NCI-H1436 treated with DMSO at 0.1 percent for 48 hours (cell line): ENCODE measurements at places on chromosomes 3 and 15.

GRCh38 chr3:129975705-129976048, 1.2 kb downstream of the TRH start:
- DNase-seq, result no peak

DNA sequence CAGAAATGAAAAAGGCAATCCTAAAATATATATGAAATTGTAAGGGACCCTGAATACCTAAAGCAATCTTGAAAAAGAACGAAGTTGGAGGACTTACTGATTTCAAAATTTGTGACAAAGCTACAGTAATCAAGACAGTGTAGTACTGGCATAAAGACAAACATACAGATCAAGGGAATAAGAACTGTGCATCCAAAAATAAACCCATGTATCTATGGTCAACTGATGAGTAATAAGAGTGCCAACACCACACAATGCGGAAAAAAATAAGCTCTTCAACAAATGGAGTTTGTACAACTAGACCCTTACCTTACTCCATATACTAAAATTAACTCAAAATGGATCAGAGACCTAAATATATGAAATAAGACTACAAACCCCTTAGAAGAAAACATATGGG, 29.6 kb downstream of the GSK3B start:
- no peak for DNase-seq

DNA sequence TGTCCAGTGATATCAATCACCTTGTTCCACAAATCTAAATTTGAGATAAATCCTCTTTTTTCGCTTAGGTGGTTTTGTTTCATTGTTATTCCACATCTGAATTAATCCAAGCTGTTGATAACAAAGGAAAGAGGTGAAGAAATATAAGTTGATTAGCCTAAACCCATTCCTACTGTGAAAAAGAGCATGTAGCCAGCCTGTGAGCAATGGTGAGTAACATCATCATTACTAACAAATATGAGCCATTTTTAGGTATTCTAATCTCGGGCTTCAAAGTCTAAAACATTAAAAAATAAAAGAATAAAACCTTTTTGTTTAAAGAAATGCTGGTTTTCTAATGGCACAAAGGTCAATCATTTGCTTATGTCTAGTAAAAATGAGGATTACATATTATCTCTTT, 52.1 kb upstream of the P3H2 start:
- DNase-seq, result no peak

DNA sequence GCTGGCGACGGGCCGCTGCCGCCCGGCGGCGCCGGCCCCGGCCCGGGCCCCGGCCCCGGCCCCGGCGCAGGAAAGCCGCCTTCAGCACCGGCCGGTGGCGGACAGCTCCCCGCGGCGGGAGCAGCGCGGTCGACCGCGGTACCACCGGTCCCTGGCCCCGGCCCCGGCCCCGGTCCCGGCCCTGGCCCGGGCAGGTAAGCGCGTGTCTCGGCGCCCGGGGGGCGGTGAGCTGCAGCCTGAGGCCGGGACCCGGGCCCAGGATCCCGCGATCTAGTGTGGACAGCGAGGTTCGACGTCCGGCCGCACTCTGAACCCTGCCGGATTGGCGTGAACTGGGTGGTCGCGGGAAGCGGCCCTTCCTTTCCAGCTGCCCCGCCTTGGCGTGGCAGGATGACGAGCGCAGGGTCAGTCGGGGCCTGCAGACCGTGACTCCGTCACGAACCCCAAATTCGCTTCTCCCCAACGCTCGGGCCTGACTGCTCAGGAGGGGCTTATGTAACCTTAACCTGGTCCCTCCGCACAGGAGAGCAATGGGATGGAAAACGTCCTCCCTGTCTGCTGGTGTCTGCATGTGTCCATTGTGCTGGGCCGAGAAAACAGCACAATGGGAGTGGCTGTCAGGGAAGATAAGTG, 472 bp downstream of the BSN start:
- no peak for DNase-seq

DNA sequence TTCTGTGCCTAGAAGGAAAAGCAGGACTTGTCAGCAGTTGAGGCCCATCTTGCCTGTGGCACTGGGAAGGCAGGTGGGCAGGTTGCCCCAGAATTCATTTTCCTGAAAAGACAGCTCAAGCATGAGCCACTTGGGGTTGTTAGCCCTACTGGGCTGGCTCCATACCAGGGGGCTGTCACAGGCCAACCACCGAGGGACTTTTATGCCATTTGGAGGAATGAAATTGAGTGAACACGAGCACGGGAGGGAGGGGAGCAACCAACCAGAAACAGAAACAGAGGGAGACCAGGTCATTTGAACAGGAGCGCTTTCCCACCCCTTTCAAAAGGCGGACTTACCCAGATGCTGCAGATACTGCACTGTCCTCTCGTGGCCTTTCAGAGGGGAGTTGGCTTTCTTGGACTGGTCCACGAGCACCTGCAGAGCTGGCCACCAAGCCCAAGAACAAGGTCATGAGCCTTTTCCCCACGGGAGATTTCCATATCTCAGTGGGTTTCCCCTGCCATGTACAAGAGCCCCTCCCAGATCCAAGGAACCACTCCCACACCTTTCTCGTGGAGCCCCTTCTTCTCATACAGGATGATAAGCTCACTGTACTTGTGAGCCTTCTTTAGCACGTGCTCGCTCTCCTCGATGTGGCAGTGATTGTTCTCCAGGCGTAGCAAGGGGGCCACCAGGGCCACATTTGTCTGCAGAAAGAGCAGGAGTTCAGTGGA, 9.9 kb upstream of the PLA2G4F start:
- no peak for DNase-seq

DNA sequence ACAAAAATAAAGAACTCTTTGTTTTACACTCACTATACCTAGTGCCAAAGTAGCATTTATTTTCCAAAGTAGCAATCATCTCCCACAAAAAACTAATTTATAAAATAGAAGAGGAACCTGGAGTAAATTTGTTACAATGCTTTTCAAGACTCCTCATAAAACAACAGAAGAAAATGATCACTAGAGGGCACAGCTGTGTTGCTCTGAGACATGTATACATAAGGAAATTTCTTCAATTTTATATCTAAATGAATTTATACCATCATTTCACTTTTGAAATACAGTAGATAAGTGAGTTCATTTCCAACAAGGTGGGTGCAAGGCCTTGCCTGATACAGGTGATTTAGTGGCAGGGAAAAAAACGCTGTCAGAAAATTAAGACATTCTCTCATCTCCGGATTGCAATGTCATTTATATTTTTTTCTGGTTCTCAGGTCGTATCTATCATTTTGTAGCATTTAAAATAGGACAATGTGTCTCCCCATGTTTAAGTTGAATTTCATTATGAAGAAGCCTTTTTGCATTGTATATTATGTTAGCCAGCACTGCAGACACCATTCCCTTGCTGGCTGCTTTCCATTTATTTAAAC, 25.3 kb upstream of the ARHGEF26 start:
- no peak for DNase-seq

DNA sequence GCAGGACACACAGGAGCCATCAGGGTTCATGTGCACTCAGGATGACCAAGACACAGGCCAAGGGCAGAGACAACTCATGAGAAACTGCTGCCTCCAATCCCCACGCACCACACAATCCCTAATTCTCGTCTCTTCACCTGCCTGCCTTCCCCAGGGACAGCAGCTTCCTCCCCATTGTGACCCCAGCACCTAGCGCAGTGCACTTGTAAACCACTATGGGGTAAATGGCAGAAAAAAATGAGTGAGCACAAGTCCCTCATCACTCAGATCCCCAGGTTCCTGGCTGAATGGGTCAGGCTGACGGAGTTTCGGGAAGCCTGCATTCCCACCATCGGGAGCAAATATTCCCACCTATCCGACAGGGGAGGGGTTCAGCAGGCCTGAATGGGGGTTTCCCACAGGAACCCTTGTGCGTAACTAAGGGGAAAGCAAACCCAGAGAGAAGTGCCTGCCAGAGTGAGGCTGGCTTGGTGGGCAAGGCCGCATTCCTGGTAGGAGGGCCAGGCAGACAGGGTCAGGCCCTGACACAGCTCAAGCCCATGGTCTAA, 18.8 kb downstream of the PLXNB1 start:
- DNase-seq, result no peak

DNA sequence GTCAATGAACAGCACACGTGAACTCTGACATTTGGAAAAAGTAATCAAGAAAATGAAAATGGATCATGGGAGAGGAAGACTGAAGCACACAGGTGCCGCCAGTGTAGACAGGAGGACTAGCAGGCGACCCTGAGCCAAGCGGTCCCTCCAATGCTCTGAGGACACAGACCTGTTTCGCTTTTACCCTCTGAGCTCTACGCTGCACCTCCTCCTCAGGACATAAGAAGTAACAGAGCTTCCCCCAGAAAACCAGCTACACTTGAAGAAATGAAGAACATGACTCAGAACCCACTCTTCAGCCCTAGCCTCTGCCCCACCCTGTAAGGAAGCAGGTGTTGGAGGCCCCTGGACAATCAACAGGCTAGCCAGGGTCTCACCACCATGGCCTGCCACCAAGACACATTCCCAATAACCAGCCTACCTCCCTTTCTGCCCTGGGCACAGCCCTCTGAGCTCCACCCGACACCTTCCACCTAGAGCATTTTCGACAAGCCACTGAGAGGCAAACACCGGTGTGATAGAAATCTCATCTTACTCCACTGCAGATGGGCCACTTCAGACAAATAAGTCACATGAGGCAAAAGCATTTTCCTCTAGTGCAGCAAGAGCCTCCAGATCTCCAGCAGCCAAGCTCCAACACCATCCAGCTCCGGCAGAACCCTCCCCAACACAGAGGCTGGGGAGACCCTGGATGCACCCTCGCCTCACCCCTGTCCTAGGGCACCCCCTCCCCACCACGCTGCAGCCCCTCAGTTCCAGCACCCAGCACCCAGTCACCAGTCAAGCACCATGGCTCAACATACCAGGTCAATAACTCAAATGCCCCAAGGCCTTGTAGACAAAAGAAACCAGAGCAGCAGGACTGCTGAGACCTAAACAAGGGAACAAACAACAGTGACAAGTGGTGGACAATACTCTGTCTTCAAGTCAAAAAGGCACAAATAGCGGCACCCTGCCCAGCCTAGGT, 11.4 kb downstream of the FAM174B start:
- DNase-seq, result no peak

- no peak for DNase-seq
These were observed 256.3 kb downstream of the MCTP2 start for GRCh38 chr15:94487635-94488034.

DNA sequence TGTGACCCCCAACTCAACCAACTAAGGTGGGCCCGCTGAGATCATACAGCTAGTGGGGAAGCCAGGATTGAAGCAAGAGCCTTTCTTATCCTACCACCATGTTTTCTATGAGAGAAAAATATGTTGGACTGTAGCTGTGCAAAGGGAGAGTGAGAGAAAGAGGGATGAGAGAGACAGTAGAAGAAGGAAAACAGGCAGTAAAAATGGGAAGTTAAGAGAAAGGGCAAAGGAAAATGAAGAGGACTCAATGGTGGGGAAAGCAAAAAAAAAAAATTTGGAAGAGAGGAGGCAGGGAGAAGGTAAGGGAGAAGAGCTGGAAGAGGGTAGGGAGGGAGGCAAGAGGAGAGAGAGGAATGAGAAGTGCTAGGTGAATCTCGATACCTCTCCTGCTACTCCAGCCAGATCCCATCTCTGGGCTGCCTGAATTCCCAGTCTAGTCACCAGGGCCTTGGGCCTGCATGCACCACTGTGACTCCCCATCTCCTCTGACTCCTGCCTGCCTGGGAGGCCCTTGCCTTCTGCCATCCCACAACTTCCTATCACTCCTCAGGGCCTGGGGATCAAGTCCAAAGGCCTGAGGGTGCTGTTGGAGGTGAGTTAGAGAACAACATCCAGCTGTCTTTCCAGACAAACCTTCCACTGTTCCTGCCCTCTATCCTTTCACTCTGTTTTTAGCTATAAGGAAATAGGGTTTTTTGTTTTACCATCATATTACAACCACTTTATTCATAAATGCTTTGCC, 15.7 kb downstream of the FAM81A start:
- DNase-seq, result no peak

GRCh38 chr15:72128359-72128758, 10.2 kb downstream of the SENP8 start:
- no peak for DNase-seq

DNA sequence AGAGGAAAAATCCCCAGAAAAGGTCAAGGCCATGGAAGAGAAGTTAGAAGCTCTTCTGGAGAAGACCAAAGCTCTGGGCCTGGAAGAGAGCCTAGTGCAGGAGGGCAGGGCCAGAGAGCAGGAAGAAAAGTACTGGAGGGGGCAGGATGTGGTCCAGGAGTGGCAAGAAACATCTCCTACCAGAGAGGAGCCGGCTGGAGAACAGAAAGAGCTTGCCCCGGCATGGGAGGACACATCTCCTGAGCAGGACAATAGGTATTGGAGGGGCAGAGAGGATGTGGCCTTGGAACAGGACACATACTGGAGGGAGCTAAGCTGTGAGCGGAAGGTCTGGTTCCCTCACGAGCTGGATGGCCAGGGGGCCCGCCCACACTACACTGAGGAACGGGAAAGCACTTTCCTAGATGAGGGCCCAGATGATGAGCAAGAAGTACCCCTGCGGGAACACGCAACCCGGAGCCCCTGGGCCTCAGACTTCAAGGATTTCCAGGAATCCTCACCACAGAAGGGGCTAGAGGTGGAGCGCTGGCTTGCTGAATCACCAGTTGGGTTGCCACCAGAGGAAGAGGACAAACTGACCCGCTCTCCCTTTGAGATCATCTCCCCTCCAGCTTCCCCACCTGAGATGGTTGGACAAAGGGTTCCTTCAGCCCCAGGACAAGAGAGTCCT, 9.0 kb downstream of the MAP1A start:
- DNase-seq, result no peak

- no peak for DNase-seq
These were observed 3.7 kb downstream of the TRAK1 start for GRCh38 chr3:42094691-42095391.

DNA sequence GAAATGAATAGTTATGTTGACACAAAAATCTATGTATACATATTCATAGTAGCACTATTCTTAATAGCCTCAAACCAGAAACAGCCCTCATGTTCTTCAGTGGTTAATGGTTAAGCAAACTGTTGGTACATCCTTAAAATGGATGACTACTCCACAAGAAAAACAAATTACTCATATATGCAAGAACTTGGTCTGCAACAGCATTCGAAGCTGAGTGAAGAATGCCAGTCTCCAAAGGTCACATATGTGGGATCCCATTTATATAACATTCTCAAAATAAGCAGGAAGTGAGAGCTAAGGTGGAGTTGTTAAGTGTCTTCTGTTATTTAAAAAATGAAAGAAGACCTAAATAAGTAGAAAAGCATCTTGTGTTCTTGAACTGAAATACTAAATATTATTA, 365.7 kb downstream of the GABRG3 start:
- no peak for DNase-seq

GRCh38 chr15:83685916-83686332, 32.0 kb downstream of the ADAMTSL3 start:
- DNase-seq, result no peak

DNA sequence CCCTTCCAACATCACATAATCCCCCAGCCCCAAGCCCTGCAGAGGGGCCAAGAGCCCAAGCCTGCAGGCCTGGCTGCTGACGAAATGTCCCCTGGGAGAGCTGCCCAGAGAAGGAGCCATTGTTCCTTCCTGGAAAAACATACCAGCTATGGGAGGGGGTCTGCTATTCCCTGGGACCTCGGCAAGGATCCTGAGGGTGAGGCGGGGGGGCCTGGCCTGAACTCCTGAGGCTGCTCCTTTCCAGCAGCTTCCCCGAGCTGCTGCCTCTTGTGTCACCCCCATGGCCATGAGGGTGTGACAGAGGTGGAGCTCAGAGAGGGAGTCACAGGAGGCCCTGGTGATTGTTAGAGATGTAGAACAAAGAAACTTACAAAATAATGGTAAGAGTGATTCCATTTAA, 12.9 kb downstream of the LOXL1 start:
- no peak for DNase-seq

- no peak for DNase-seq
These were observed 13.8 kb upstream of the NUP210 start for GRCh38 chr3:13433912-13434311.

- peak; percentile 18 for DNase-seq
These were observed 162.4 kb upstream of the CFAP20DC start for GRCh38 chr3:59212128-59212779.

GRCh38 chr15:45534821-45535220, 12.3 kb upstream of the SLC30A4 start:
- no peak for DNase-seq
